ENCODE measurements at places on chromosomes 7 and 10. TPM values are rescaled to one million over a fixed set of nuclear protein-coding genes. Genes with fewer than 3 reads are reported as not detected.

GRCh38 chr10:109592391-109592790, 330.9 kb downstream of the XPNPEP1 start:
- DNase-seq = no peak

GRCh38 chr10:1114719-1115606, 58.8 kb downstream of the WDR37 start:
- DNase-seq = no peak

DNA sequence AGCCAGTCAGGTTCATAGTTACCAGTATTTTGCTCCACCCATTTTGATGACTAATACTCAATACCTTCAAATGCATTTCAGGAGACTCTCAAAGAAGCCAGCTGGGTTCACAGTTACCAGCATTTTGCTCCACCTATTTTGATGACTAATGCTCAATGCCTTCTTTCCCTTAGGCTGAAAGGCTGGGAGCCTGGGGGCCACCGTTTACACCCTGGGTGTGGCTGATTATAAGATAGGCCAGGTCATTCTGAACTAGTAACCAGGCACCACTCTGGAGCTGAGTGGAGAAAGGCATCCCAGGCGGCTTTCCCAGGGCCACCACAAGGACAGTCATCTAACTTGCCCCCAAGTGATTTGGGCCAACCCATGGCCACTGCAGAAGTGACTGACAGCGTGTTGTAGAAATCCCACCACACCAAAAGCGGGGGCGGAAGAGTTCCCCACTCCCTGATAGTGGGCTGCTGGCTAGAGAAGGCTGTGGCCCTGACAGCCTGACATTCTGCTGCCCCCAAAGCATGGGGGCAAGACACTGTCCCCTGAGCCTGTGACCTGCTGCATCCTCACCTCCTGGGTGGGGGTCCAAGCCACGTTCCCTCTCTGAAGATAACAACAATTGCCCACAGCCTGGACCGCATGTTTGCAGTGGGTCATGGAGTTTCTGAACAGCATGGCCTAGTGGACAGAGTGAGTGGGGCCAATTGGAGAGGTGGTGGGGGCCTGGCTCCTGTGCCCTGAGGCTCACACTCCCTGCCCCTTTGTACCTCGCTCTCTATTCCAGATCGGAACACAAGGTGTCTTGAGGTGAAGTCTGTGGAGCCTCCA, 23.0 kb upstream of the ZNF488 start:
- DNase-seq = no peak

MALRD1 gene
- total RNA-seq = not detected

GRCh38 chr7:135729230-135729629, 1.2 kb upstream of the SLC13A4 start:
- no peak for DNase-seq

DNA sequence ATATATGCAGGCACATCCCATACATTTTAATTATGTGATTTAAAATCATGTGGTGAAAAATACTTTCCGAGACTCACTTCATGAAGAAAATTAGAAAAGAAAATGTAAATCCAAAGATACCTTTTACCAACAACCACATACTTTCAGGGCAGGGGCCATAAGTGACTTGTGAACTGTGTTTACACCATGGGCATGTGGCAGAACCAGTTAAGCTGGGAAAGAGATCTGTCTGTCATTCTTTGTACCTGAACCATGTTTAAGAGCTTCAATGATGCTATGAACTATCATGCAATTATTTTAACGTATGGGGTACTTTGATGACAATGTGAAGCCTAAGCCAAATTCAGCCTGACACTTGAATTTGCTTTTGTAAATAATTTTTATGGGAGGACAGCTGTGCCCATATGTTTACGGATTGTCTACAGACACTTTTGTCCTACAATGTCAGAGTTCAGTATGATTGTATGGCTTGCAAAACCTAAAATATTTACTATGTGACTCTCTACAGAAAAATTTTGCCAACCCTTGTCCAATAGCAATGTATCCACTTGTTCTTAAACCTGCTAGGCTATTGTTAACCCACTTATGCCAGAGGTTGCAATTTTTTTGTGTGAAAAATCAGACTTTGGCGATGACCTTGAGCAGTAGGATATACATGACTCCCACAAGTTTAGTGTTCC, 654.6 kb downstream of the TNS3 start:
- no peak for DNase-seq

All from Karpas-422 (cell line).